Putamen (tissue), 1 donor: ENCODE measurements at places on chromosomes 13 and 19.
A peak's percentile ranks its signal among the peaks of the same experiment; 100 is the strongest.

DNA sequence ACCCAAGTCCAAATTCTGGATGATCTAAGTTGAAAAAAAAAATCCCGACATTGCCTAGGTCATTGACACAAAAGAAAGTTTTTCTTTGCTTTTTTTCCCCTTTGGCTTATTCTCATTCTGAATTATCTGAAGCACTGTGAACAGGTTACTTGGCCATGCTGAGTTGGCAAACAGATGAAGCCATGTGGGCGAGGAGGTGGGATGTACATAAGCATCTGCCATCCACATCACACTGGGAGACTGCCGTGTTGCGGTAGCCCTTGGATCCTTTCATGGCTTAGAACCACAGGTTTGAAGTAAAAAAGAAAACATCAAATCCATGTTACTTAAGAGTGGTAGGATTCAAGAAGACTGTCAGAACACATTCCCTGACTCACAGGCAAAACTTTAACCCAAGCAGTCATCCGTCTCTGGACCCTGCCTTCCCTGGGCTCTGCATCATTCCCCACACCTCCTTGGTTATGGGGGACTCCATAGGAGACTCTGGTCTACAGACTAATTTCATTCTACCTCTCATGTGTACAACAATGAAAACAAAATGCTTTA lies 242.5 kb upstream of the SERP2 start:
- no peak for DNase-seq

DNA sequence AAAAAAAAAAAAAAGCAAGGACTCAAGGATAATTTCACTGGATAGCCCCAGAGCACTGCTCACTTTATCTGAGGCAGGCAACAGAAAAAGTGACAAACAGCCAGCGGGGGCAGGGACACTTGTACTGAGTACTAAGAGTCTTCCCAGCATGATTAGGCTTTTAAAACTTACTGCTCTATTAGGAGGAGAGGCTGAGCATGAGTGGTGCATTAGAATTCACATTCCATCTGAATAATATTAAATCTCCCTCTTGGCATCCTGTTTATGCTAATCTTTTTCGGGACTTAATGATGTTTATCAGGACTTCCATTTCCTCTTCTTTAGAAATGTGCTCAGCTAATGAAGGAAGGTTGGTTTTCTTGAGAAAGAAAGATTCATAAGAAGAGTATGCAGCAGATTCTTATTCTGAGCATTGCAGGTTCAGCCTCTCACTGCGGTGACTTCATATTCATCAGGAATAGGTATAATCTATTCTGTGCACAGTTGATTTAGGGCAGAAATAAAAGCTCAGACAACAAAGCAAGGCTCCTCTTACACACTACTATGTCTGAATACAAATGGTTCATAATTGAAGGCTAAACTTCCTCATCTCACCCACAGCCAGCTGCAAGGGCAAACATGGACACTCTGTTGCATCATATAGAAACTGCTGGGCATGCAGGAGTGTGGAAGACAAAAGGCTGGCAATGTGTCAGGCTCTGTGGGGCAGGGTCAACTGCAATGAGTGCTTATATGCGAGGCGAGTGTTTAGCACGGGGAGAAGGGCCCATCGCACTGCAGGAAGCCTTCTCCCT lies 107.0 kb downstream of the KL start:
- DNase-seq = peak; percentile 52

DNA sequence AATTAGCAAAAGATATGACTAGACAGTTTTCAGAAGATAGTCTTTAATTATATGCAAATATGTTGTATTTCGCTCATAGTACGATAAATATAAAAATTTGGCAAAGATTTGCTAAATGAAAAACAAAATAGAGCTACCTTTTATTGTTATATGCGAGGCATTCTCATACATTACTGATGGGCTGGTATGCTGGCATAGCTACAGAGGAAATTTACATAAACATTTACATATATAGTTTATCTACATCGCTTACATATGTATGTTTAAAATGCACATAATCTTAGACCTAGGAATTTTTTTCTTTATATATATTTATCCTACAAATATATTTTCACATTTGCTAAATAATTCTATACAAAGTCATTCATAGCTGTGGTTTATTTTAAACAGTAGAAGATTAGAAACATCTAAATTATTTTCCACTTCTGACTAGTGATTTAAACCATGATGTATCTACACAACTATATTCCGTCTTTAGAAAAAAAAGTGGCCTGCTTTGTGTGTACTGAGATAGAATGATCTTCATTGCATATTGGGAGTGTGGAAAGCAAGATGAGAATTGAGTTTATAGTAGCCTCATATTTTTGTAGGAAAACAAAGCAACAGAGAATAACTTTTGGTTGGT lies 1345.0 kb upstream of the SLC10A2 start:
- DNase-seq = no peak

GRCh38 chr19:6802336-6803035 lies 30.0 kb downstream of the VAV1 start:
- peak; percentile 21 for DNase-seq

- DNase-seq = no peak
Observed at GRCh38 chr19:56681702-56682101, 10.1 kb upstream of the ZNF835 start.

DNA sequence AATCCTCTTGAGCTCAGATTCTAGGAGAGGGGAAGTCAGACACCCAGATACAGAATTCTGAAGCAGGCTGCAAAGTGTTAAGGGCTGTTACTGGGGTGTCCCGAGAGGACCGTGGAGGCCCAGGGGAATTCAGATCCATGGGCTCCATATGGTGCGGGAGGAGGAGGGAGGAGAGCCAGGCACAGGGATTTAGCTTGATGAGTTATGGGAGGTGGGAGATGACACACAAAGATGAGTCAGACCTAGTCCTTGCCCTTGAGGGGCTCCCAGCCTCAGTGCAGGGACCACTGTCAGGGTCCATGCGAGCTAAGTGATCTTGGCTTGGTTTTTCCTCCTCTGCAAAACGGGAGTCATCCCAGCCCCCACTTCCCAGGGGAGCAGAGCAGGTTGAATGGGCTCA lies 14.4 kb upstream of the GIPR start:
- DNase-seq = no peak

GRCh38 chr19:5397804-5398692 lies 57.2 kb upstream of the ZNRF4 start:
- no peak for DNase-seq

GRCh38 chr13:48489666-48490065 lies 43.2 kb downstream of the RCBTB2 start:
- no peak for DNase-seq

DNA sequence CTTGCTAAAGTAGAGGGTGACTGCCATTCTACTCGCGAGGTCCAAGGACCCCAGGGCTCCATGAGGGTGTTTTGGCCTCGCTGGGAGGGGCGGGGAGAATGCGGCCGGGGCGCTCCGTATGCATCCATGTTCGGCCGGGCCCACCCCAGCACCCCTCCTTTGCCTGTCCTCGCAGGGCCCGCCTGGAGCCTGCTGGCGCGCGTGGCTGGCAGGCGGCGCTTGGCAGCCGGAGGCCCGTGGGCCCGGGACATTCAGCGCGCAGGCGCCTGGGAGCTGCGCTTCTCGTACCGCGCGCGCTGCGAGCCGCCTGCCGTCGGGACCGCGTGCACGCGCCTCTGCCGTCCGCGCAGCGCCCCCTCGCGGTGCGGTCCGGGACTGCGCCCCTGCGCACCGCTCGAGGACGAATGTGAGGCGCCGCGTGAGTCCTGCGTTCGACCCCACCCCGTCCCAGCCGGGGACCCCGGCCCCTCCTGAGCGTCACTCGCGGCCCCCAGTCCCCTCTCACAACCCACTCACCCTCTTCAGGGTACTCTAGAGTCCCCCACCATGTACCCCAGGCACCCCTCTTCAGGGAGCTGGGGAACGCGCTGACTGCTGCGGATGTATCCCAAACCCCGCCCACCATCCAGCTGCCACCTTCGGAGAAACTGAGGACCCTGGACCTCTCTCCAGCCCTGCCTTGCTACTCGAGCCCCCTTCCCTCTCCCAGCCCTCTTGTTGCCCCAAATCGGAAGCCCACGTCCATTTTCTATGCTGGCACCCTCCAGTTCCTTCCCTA lies 4.1 kb downstream of the DLL3 start:
- DNase-seq = no peak

DNA sequence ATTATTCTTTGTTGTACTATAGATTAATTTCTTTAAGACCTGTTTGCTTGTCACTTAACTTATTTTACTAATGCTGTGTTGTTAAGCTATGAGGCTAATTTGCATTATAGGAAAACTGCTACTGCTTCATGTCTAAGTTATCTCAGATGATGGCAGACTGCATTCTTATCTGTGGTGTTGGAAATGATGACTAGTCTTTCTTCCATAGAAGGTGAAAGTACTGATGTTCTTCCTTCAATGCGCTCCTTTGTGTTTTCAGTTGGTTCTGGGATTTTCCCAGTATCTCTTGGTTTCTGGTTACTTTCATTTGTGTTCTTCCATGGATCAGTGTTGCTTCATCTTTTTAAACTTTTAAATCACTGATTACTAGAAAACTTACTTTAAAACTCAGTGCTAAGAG lies 46.9 kb downstream of the TPP2 start:
- DNase-seq = no peak

GRCh38 chr13:98434060-98434459 lies 142.8 kb downstream of the STK24 start:
- no peak for DNase-seq

DNA sequence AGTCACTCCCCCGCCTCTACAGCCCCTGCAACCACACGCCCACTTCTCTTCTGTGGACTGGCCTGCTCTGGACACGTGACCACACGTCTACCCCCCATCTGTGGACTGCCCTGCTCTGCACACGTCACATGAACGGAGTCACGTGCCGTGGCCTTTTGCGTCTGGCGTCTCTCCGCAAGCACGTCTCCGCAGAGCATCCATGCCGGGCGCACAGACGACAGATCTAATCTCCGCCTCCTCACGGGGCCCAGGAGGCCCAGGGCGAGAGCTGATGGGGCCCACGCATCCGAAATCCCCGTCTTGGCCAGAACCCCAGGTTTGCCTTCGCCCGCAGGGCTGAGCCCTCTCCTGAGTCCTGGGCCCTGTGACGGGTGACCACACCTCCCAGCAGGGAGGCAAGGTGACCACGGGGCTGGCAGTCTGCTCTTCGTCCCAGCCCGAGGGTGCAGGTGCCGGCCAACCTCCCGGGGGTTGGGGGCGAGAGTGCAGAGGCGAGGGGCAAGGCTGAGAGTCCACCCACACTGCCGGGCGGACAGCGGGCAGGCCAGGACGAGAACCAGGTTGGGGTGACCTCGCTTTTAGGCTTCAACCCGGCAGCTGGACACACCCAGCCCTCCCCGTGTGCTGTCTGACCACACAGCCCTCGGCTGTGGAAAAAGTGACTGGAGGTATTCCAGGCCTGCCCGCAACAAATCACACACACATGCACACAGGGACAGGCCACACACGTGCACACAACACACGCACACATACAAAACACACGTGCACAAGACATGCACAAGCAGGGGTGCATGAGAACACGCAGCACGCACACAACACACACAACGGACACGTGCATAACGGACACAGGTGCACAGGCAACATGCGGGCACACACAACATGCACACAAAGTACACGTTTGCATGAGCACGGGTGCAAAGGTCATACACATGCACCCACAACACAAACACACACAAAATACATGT lies 3.9 kb downstream of the SBNO2 start:
- DNase-seq = no peak

DNA sequence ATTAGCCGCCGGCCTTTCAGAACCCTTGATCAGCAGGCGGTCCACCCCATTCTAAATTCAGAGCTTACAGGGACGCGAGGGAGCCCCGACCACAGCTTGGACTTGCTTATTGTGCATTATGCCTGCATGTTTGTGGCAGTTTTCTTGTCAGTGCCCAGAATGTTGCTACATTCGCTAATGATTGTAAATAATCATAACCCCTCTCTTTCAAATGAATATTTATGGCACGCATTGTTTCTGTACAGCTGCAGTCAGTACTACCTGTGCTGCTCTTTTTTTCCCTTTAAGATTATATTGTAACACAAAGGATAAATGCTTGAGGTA lies 321 bp upstream of the VPS36 start:
- DNase-seq = no peak

- no peak for DNase-seq
Observed at GRCh38 chr13:51346397-51346796, 6.9 kb downstream of the SERPINE3 start.

- no peak for DNase-seq
Observed at GRCh38 chr19:45254044-45254531, 3.0 kb downstream of the MARK4 start.

DNA sequence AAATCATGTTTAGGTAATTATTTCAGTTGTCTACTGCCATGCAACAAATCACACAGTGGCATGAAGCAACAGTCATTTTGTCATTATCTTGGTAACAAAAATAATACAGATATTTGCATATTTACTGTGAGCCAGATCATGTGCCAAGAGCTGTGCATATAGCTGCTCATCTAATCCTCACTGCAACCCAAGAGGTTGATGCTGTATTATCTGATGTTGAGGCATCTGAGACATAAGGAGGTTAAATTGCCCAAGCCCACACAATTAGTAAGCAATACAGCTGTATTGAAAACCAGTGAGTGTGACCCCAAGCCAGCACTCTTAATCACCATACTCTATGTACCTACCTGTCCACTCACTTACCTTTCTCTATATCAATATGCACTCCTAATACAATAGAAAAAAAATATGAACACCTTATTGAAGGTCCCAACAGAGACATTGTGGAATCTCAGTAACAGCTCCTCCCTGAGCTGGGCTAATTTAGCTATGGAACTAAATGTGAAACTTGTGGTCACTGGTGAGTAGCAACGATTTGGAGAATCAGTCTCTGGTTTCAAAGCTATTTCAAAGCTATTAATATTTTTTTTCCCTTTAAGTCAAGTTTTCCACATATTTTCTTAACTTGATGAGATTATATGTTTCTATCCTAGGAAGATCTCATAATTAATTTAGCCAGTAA lies 185.2 kb downstream of the KLF12 start:
- no peak for DNase-seq

DNA sequence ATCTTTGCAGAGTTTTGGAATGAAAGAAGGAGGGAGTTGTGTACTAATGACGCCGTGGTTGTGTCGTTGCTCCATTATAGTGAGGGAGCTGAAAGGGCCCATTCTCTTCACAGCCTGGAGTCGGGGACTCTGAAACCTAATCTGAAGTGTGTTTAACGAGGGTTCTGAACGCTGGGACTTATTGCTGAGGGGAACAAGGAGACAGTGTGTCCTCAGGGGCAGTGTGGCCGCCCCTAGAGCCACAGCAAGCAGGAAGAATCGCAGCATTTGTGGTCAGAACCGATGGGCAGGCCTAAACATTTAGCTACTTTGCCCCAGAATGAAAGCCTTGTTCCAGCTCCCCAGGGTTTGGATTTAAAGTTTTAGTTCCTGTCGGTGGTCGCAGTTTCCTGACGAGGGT lies 156.4 kb upstream of the RNF113B start:
- no peak for DNase-seq

DNA sequence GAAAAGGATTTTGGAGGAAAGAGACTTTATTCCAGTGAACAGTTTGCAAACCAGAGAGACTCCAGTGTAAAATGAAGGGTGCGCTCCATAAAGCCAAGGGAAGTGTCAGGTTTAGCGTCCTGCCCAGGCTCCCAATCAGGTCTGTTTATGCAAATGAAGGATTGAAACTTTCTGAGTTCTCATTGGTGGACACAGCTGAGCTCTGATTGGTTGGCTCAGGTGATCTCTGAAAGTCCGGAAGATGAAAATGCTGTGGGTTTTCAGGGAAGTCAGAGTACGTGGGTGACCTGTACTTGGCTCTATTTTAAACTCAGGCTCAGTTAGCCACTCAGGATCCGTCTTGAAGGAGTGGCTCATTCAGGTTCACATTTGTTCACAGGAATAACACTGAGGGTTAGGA lies 28.7 kb upstream of the CD33 start:
- no peak for DNase-seq

- no peak for DNase-seq
Observed at GRCh38 chr19:12749938-12750521, 1.6 kb upstream of the BEST2 start.
